ENCODE measurements at places on chromosomes 2 and 18.

DNA sequence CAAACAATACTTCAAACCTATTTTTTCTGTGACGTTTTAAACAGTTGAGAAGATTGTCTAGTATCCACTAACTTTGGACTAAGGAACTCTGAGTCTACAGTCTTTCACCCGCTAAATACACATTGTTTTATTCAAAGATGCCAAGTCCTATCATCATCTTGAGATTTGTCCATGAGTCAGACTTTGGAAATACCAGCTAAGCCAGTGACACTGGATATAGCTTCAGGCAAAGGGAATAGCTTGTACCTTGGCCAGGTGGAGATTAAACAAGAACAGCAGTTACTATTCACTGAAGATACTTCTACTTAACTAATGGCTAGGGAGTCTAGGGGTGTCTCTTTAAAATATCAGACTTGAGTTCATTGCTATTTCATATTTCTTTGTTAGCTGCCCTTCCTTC, 137.5 kb downstream of the COMMD1 start:
- no peak for DNase-seq

DNA sequence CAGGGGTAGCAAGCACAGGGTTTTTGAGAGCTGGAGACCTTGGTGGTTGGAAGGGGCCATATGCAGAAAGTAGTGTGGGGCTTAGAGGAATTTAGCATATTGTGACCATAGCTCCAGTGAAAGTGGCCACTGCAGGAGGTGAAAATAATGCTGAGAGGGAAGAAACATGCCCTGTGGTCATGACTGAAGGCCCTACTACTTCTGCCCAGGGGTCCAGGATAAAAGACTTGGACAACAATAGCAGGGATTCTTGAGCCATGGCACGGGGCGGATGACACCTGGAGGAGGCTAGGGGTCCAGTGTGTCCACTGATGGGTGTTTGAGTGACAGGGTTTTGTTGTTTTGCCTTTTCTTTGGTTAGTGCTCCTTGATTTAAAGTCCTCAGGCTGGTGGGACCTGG, 694.6 kb downstream of the CPS1 start:
- no peak for DNase-seq

- no peak for DNase-seq
Observed at GRCh38 chr18:69631281-69631680, 230.6 kb downstream of the DOK6 start.

DNA sequence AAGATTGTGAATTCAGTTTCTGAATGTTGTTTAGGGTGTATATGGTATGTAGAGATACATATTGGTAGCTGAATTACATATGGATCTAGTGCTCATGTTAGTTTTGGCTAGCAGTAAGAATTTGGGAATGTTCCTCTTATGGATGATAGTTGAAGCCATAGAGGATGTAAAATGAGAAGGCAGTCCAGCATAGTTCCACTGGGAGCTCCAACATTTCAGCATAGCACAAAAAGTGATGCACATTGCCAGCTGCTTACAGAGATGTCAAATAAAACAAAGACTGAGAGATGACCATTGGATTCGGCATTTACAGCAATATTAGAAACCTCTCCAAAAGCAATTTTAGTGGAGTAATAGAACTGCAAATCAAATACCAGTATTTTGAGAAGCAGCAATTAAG, 77.4 kb downstream of the EML4 start:
- no peak for DNase-seq

DNA sequence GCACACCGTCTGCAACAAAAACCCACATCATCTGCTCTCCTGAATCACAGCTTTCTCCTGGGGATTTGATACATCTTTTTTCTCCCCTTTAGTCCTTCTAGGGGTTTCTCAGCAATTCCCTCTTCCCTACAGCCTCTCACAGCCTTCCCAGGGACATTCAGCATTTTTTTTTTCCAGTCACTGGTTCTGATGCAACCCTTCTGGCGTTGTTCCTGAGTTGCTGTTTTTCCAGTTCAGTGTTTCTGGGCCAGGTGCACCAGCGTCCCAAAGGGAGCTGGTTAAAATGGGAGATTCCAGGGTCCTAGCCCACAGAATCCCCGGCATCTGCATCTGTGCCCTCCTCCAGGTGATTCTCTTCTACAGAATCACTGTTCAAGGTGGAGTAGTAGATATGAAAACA, 36.1 kb downstream of the ADCY3 start:
- no peak for DNase-seq

GRCh38 chr2:84393829-84394228, 65.3 kb downstream of the SUCLG1 start:
- DNase-seq = no peak

DNA sequence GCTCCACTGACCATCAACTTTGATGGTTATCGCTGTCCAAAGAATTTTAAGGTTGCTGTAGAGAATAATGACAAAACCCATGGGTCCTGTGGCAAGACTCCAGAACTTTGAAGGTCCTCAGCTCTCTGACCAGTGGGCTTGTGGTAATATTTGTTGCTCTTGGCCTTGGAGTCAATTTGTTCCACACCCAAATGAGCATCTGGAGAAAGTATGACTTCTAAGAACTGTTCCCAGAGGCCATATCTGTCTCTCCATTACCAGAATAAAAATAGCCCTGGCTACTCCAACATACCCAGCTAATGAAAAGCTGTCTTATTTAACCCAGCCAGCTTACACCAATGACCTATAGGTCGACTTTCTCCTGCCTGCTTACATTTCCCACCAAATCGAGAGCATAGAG, 466.4 kb downstream of the MEIS1 start:
- DNase-seq = no peak

- no peak for DNase-seq
Observed at GRCh38 chr2:121260370-121261154, 24.4 kb downstream of the TFCP2L1 start.

GRCh38 chr2:29688429-29688828, 233.0 kb downstream of the ALK start:
- DNase-seq = no peak

DNA sequence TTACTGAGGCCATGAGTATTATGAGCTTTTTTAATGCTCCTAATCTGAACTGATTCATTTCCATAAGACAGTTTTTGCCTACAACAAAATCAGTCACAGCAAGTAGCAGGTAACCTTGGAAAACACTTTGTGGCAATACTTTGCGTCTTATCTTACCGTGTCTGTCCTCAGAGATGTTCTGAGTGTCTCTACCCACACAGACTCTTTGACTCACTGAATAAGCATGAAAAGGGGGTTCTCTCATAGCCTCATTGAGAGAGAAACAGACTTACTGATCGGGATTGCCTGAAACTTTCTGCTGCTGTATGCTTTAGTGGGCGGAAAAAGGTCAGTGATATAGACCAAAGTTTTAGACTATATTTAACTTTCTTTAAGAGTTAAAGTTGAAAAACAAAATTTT, 92.6 kb downstream of the MYL12B start:
- no peak for DNase-seq

- peak; percentile 66 for DNase-seq
Observed at GRCh38 chr18:76922107-76922506, 99.8 kb downstream of the ZNF236 start.

GRCh38 chr2:61993422-61994024, 88.0 kb downstream of the COMMD1 start:
- peak; percentile 60 for DNase-seq

DNA sequence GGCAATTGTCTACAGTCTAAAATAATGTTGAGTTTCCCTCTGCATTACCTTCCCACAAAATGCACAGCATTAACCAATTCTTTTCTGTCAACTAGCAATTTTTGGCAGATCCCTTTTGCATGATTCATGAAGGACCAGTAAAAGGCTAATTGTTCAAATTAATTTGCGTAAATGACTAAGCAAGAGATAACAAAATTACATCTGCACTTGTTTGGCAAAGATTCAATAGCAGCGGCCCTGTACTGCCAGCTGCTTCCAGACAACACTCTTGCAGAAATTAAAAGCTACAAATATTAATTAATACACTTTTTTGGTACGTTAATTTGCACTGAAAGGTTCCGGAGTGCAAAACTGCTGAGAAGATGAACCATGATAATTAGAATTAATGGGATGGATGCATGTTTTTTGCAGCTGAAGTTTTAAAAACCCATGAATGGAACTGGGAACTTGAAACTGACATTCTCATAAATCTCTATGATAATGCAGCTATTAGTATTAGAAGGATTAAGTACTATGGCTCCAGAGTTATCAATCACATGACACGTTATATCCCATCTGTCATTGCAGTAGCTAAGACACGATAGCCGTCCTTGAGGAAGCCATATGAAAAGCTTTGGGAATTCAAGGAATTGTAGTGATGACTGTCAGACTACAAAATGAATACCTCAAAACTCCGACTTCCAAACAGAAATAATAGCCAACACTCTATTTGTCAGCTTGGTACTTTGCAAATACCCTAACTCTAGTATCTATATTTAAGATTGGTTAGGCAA, 1268.3 kb upstream of the ACVR2A start:
- DNase-seq = no peak

All from inflammatory macrophage (primary cell).